ENCODE measurements at places on chromosomes 12 and 14. TPM values are rescaled to one million over a fixed set of nuclear protein-coding genes. Genes with fewer than 3 reads are reported as not detected.

Gene TEX52
- total RNA-seq = not detected

Gene GPRC5D
- not detected for total RNA-seq

Gene DYRK4
- 25.6 TPM for total RNA-seq

DNA sequence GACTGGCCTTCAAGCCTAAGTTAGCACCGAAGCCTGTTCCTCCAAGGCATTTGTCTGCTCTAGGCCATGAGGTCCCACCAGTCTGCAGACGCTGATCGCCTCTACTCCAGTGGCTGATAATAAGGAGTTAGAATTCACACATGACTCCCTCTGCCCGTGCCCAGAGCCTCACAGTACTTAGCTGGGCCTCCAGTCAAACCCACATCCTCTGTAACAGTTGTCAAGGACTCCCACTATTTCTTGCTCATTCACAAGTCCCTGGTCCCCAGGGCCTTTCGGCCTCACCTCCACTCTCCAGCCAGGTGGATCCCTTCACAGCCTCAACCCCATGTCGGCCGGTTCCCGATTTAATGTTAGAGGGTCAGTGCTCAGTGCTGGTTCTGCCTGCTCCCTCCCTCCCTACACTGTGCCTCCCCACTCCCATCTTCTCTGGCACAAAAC lies 6.3 kb upstream of the KRT5 start:
- H3K27me3 ChIP-seq = peaks cover 7% of the 10 kb centered on the region
- DNase-seq = no peak
- H3K36me3 ChIP-seq = no peaks in the 10 kb centered on the region
- H3K4me3 ChIP-seq = peak overlapping the region; percentile 39

GRCh38 chr14:44785096-44785495 lies 176.7 kb downstream of the KLHL28 start:
- H3K36me3 ChIP-seq = no peaks in the 10 kb centered on the region
- H3K27me3 ChIP-seq = peaks cover 7% of the 10 kb centered on the region
- H3K4me3 ChIP-seq = no peak overlapping the region
- no peaks in the 10 kb centered on the region for H3K4me1 ChIP-seq
- DNase-seq = no peak
- H3K27ac ChIP-seq = no peak overlapping the region

- no peak for DNase-seq
- H3K36me3 ChIP-seq = peaks cover 46% of the 10 kb centered on the region
- no peak overlapping the region for H3K4me3 ChIP-seq
These were observed 12.5 kb downstream of the TIMM9 start for GRCh38 chr14:58414845-58415244.

DNA sequence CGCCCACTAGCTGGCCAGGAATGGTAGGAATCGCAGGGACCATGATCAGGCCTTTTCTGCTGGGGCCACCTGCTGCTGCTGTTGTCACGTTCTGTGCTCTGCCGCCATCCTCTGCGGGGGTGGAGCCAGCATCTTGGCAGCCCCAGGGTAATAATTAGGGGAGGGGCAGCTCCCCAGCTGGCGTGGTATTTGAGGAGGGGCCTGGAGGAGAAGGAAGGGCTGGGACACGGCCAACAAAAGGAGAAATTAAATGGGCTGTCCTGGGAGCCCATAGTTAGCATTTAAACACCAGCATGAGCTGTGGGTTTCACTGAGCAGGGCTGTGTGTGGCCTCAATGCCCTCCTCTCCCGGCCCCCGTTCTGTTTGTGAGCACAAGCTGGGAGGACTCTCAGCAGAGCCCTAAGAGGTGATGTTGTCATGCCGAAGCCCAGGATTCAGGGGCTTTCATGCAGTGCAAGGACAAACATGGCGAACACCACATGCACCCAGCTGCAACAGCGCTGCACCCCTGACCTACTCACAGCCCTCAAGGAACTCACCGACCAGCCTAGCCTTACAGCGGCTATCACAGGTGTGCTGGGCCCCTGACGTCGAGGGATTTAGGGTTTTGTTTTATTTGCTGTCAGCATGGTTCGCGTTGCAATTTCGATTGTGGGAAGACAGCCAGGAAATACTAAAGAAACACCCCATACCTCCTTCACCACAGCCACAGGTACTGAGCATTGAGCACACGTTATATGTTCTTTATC lies 324.3 kb downstream of the CACNA1C start:
- no peaks in the 10 kb centered on the region for H3K36me3 ChIP-seq
- peaks cover 5% of the 10 kb centered on the region for H3K4me1 ChIP-seq
- DNase-seq = no peak

DNA sequence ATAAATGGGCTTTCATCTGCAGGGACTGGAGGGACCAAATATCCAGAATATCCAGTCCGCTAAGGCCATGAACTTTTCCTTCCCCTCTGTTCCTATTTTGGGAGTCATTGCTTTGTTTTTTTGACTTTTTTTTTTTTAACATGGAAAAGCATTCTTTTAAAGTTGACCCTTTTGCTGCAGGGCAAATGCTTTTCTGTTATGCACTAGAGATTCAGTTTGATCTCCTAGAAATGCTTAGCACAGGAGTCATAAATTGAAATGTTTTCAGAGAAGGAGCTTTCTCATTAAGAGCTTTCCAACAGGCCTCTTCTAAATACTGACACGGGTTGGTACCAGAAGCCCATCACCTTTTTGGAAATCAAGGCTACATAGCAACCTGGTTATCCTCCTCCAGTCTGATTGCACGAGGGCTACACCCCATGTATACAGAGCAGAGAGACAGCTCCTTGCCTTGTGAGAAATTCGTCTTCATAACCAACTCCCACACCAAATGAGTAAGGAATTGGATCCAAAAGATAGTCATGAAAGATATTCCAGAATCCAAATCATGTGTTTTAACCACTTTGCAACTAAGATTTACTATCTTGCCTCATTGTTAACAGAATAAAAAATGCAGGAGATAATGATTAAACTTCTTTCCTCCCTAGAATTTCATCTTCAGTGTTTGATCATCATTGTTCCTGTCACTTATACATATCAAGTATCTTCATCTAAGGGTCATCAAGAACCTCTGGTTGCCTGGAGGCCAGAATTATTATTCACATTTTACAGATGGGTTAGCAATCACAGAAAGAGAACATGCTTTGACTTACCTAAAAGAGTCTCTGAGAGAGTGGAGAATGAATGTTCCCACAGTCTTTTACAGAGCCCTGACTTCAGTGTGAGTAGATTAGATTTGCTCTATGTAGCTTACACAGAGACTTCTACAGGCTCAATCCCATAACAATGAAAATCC lies 389.4 kb downstream of the ZFP36L1 start:
- DNase-seq = no peak
- peak overlapping the region; percentile 8 for H3K27ac ChIP-seq
- peaks cover 19% of the 10 kb centered on the region for H3K4me1 ChIP-seq
- no peak overlapping the region for H3K4me3 ChIP-seq
- H3K36me3 ChIP-seq = peaks cover 8% of the 10 kb centered on the region

DNA sequence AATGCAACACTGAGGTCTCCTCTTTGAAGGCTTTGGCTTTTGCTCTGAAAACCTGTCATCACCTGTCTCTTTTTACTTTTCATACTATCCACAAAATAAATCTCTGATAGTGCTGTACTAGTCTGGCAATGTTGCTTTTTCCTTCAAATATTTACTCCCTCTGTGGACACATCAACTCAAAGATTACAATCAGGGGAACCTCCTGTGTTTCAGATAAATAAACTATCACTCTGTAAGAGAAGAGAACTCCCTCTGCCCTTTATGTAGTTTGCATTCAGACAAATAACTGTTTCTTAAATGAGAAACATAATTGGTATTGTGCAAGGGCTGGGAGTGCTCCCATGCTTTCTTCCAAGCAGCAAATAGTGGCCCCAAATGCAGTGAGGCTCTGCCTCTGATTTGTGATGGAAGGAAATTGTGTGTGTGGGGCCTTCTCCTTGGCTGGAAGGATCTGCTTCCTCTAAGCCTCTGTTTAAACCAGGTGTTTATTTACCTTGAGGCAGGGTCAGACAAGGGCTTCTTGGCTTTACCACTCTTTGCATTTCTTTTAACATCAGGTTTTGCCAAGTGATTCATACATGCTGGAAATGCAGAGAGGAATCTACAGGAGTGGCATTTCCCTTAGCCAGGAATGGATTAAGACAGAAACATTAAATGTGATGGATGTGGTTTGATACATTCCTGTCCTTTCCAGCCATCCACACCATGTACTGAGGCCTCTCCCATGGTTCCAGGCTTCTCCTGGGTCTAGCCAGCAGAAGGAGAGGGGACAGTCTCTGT lies 69.0 kb downstream of the AKAP6 start:
- no peak overlapping the region for H3K27ac ChIP-seq
- H3K36me3 ChIP-seq = no peaks in the 10 kb centered on the region

All from activated naive CD8-positive, alpha-beta T cell treated with anti-CD3 and anti-CD28 coated beads, Interleukin-2, amount 10 ng/mL, durations not matched to agents 7 days and 5 days (primary cell).